ENCODE measurements at places on chromosomes 11 and 22.

GRCh38 chr22:28029201-28029948 lies 110.3 kb upstream of the PITPNB start:
- no peak for DNase-seq

GRCh38 chr11:65625628-65626342 lies 10.2 kb downstream of the PCNX3 start:
- DNase-seq: no peak

- DNase-seq: peak; percentile 60
Observed at GRCh38 chr22:20857838-20858614, 585 bp downstream of the PI4KA start.

DNA sequence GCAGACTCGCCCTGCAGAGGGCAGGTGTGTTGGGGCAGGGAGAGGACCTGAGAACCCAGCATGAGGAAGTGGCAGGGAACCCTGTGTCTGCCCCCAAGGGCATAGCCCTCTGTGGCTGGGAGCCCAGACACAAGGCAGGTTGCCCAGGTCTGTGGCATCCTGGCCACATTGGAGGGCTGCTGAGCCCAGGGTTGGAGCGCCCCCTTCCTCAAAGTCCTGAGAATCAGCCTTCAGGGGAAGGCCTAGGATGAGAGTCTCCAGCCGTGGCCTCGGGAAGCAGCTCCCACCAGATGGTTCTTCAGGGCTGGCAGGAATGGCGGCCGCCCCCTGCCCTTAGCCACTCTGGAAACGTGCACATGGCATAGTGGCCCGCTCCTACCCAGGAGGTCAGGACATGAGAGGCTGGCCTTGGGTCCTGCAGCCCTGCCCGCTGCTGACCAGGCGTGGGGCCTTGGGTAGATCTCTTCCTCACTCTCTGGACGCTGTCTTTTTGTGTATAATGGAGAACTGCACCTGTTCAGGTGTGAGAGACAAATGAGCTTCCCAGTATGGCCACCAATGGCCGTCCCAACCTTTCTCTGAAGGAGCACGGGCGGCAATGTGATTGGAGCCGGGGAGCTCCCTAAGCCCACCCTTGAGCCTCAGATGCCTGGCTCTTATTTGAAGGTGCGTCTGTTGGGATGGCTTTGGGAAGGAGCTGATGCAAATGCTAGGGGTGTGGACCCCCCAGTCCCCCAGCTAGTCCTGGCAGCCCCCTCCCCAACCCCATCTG lies 4.6 kb upstream of the CDC42BPG start:
- DNase-seq: no peak

GRCh38 chr11:65373839-65374580 lies 8.4 kb downstream of the SLC25A45 start:
- no peak for DNase-seq

GRCh38 chr11:66022401-66023185 lies 3.7 kb downstream of the CATSPER1 start:
- DNase-seq: peak; percentile 83

DNA sequence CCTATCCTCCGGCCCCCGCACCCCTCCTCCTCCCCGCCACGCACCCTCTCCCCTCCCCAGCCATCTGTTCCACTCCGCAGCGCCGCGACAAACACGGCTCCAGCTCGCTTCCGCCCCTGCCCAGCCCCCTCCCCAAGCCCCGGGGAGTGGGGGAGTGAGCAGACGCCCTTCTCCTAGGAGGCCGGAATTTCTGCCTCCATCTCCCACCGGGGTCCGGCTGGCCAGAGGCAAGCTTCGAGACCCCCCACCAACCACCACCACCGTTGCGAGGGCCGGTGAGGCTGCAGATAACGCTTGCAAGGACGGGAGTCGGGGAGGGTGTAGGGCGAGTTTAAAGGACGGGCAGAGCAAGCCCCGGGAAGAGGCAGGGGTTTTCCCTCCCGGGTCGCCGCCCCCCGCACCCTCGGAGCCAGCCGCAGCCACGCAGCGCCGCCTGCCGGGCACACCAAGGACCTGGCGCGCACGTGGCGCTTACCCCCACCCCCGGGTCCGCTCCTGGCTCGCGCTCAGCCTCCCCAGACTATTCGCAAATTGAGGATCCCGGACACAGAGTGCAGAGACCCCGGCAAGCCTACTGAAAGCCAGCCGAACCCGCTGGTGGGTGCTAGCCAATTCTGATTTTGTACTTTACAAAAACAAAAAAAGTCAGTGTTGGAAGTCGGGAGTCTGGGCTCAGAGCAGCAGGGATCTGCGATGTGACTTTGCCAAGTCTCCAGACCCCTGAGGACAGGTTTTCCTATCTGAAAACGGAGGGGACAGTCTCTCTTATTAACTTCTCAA lies 22.6 kb downstream of the RTN4RL2 start:
- DNase-seq: peak; percentile 28

- DNase-seq: no peak
Observed at GRCh38 chr22:46295277-46295971, 1.2 kb upstream of the GTSE1 start.

- no peak for DNase-seq
Observed at GRCh38 chr11:57279116-57279515, 42.1 kb upstream of the APLNR start.

DNA sequence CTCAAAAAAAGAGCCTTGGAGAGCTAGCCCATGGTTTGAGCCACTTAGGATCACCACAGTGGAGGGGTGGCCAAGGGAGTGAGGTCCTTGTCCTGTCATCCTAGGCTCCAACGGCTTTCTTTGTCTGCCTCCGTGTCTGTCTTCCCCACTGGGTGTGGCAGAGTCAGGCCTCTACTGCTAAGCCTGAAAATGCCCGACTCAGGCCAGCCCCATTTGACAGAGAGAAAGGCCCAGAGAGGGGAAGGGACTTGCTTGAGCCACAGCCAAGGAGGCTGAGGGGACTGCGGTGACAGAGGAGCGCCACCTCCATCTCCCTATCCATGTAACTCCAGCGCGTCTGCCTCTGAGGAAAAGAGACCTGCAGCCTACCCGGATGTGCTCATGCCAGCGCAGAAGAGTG lies 27.8 kb upstream of the CD82 start:
- no peak for DNase-seq

DNA sequence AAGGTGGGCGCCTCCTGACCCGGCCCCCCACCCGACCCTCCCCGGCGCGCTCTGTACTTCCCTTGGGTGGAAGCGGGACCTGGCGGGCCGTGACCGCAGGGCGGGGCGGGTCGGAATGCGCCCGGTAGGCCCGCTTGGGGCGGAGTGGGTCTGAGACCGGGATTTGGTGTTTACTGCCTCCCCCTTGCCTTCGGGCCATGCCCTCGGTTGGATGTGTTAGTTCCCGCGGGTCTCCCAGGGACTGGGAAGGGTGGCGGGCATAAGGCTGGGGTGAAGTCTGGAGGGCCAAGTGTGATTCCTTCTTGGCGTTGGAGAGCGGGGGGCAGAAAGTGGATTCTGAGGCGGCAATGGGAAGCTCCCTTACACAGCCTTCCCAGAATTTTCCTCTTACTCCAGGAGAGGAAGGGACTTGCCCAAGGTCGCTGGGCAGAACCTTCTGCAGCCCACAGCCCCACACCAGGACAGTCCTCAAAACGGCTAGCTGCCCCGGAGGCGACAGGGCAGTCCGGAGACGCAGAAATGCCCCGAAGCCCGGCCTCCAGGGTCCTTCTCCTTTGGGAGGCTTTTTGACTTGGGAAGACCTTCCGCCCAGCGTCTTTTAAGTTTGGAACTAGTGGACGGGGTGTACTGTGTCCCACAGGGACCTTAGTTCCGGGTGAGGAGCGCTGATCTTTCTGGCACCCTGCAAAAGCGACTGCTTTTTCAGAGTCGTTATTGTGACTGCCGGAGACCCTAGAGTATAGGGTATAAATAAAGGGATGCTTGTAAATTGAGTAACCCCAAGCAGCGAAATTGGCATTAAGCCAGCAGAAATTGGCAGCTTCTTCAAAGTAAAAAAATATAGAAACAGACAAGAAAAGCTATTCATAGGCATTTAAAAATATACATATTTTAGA lies 647 bp downstream of the SWAP70 start:
- DNase-seq: no peak

- no peak for DNase-seq
Observed at GRCh38 chr22:29152045-29152953, 53.4 kb upstream of the EMID1 start.

DNA sequence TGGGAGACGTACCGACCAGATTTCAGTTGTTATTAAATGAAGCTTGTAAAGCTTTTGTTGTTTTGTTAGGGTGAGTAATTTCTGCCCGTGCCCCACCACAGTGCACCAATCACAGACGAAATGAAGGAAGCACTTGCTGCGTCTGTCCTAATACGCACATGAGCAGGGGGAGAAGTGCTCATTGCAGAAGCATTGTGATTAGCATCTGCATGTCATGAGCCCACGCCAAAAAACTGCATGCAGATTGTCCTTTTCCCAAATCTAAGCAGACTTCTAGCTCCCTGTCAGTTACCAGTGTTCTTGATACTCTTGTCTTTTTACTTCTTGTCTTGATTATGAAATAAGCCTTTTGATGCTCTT lies 15.5 kb downstream of the RBX1 start:
- DNase-seq: no peak

- no peak for DNase-seq
Observed at GRCh38 chr22:29202212-29203192, 3.2 kb upstream of the EMID1 start.

GRCh38 chr11:121547574-121547973 lies 94.8 kb upstream of the SORL1-AS1 start:
- DNase-seq: no peak

GRCh38 chr22:36285017-36285416 lies 32.1 kb downstream of the APOL1 start:
- DNase-seq: no peak

GRCh38 chr11:80843266-80843974 lies 1402.6 kb upstream of the TENM4 start:
- DNase-seq: no peak

- no peak for DNase-seq
Observed at GRCh38 chr11:90229791-90230190, 6.9 kb upstream of the CHORDC1 start.

- no peak for DNase-seq
Observed at GRCh38 chr22:28231441-28231840, 312.4 kb upstream of the PITPNB start.

GRCh38 chr11:24965748-24966147 lies 468.9 kb downstream of the LUZP2 start:
- no peak for DNase-seq

DNA sequence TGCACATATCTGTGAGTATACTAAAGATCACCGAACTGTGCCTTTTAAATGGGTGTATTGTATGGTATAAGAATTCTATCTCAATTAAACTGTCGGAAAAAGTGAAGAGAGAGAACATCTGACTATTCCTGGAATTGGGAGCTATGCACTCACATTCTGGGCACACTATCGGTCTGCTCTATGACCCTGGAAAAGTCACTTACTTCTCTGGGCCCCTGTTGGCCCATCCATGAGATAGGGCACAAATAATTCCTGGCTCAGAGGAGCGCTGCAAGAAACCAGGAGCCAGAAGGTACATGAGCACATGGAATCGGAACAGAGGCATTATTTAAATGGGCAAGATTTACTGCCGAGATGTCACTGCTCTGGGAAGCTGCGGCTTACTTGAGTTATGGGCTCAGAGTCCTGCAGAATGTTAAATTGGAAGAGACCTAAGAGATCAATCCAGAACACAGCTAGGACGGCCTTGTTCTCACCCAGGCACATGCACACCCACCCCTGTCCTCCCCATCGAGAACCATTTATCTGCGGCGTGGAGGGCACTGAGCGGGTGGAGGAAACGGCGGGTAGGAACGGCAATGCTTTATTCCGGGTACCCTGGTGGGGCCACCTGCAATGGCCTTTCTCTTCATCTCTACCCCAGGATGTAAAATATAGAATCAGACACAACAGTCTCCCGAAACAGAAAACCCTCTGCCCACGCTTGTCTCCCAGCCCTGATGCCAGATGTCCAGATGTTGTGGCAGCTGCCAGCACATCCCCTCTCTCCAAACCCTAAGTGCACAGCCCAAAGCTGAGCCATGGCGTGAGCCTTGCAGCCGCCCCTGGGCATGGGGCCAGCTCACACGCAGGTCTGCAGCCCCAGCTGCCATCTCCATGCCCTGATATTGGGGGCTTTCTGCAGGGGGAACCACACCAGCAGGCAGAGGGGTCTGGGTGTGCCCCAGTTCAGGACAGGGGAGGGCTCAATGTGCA lies 142.4 kb downstream of the DSCAML1 start:
- DNase-seq: no peak

DNA sequence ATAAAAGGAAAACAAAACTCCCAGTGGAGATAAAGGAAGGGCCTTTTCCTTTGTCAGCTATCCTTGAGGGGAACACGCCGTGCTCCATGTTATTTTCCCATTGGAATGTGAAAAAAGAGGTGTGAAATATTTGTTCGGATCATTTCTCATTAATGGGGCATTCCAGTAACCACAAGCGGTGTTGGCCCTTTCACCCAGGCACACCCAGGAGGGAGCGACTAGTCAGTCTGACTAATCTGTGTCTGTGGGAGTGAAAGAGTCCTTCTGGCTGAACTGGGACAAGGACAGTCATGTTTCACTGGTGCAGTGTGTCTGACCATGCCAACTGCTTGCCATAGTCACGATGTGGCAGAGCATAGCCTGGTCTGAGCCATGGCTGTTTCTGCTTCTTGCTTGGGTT lies 13.0 kb upstream of the MYEOV start:
- no peak for DNase-seq

DNA sequence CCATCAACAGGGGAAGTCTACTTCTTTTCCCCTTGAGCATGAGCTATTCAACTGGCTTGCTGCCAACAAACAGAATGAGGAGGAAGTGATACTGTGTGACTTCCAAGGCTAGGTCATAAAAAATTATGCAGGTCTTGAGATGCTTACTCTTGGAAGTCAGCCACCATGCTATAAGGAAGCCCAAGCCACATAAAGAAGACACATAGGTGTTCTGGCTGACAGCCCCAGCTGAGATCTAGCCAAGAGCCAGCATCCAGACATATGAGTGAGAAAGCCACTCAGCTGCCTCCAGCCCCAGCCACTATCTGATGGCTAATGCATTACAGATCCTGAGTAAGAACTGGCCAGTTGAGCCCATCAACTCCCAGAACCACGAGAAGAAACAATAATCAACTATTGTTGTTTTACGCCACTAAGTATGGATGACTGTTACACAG lies 31.0 kb upstream of the PPP2R1B start:
- no peak for DNase-seq

All from omental fat pad (tissue), 4 donors.